ENCODE measurements at places on chromosomes 7 and 10.

DNA sequence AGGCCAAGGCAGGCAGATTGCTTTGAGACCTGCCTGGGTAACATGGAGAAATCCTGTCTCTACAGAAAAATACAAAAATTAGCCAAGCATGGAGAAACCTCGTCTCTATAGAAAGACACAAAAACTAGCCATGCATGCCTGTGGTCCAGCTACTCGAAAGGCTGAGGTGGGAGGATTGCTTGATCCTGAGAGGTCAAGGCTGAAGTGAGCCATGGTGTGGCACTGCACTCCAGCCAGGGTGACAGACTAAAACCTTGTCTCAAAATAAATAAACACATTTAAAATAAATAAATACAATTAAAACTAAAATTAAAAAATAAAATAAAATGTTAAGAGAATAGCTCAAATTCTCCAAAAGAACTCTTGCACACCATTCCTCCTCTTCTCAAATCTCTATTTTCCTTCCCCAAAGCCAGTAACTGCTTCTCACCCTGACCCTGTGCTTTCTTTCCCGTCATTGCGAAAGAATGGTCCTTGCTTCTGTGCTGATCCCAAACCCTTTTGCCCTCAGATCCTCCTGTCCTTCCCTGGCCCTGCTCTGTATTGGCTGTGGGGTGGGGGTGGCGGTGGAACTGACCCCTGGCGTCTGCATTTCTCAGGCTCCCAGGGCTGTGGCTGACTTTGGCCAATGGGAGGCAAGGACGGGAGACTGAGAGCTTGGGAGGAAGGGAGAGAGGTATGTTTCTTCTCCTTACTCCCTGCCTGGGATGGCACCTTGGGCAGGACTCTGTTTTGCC is 12.4 kb downstream of the SRGN start:
- DNase-seq, result no peak

- DNase-seq, result no peak
Measured at GRCh38 chr7:74455928-74456327, 2.2 kb downstream of the GTF2IRD1 start.

- DNase-seq, result no peak
Measured at GRCh38 chr7:50265968-50266634, 38.4 kb upstream of the IKZF1 start.

- DNase-seq, result no peak
Measured at GRCh38 chr10:4051011-4051640, 266.1 kb upstream of the KLF6 start.

DNA sequence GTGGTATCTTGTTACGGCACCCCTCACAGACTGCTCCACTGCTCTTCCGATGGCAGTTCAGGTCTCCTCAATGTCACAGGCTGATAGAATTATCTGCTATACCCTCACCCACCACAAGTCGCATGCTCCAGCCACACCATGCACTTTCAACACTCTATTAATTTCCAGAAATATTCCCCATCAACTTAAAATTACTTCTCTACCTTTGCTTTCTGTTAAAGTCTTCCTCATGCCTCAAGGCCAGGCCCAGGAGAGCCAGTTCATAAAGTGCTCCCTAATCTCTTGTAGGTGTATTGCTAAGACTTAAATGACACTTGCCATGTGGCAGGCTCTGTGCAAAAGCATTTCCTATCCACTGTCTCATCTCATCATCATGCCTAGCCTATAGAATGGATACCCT is 105.9 kb upstream of the ARID5B start:
- no peak for DNase-seq

DNA sequence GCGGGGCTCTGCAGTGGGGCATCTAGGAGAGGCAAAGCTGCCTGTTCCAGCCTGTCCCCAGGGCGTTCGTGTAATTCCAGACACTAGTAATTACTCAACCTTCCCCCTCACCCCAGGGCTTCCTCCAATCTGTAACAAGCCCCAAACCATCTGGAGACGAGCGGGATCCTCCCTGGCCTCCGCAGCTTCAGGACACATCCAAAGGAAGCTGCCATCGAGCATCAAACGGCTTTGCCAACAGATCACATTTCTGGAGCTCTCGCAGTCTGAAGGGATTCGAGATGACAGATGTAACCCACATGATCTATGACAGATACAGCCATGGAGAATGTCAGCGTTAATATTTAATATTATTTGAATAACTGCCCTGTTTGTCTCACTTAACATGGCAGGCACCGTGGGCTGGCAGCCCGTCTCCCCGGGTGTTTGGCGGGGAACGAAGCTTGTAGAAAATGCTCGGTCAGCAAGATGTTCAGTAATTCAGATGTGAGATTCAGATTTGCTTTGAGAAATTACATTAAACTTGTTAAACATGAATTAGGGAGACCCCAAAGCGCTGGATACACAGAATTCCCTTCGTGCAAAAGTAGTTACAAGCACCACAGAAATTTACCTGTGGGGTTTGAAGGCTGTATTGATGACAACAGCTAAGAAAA is 108.5 kb upstream of the C7orf33 start:
- no peak for DNase-seq

DNA sequence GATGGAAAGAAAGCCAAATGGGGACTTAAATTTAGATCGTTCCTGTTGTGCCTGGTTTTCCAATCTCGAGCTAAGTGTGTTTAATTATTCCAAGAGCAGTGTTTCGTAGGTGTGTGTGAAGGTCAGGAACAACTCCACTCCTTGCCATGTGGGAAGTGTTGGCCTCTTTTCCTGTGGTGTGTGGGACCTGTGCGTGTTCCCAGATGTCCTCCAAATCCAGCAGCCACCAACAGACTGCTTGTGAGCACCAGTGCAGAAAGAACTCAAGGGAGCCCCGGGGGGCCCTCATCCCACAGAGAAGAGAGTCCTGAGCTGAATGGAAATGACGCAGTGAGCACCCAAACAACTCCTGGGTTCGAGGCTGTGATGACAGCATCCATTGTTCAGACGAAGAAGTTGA is 227.7 kb downstream of the TMEM178B start:
- DNase-seq, result no peak

GRCh38 chr7:22884911-22885788 is 62.5 kb upstream of the TOMM7 start:
- DNase-seq, result no peak

DNA sequence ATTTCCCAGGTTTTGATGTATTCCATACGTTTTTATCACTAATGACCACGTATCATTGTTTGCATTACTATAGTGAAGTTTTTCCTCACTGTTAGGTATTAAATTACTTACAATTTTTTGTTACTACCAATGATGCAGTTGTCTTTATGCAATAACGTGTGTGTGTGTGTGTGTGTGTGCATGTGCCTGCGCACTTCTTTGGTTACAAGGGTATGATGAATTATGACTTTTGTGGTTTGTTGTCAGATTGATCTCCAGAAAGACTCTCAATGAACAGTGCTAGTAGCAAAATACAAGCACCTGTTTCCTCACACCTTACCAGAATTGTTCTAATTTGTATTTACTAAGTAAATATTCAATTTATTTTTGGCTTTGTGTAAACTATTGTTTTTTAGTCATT is 51.5 kb downstream of the MCMBP start:
- DNase-seq, result no peak

DNA sequence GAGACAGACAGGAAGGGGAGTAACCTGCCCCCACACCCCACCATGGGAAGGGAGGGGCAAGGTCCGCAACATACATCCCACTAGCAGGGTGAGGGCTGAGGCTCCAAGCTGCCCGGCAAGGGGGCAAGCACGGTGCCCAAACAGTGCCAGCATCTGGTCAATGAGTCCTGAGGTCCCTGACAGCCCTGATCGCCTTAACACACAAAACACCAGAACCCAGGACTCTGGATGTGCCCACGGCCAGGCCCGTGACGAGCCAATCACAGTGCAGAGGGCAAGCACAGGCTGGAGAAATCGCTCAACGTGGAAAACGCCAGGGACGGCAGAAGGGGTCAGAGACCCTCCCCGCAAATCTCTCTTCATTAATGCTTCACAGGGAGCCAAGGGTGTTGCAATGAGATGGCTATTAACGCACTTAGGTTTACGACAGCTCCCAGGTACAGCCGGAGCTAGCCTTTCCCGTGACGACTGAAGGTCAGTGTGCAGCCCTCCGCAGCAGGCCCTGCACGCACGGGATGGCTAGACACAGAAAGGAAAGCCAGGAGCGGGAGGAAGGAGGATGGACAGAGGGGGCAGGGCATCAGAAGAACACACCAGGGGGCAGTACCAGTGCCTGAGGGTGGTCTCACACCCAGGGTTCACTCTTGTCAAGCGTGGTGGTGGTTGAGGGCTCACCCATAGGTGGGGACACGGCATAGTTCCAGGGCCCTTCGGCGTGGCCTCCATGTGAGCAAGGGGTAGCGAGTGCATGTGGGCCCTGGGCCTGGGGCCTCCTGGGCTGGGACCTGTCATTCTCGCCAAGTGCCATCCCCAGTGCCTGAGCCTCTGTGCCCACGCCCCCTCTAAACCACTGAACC is 220.5 kb downstream of the MAD1L1 start:
- no peak for DNase-seq

- DNase-seq, result no peak
Measured at GRCh38 chr7:85156661-85157208, 30.1 kb downstream of the SEMA3D start.

DNA sequence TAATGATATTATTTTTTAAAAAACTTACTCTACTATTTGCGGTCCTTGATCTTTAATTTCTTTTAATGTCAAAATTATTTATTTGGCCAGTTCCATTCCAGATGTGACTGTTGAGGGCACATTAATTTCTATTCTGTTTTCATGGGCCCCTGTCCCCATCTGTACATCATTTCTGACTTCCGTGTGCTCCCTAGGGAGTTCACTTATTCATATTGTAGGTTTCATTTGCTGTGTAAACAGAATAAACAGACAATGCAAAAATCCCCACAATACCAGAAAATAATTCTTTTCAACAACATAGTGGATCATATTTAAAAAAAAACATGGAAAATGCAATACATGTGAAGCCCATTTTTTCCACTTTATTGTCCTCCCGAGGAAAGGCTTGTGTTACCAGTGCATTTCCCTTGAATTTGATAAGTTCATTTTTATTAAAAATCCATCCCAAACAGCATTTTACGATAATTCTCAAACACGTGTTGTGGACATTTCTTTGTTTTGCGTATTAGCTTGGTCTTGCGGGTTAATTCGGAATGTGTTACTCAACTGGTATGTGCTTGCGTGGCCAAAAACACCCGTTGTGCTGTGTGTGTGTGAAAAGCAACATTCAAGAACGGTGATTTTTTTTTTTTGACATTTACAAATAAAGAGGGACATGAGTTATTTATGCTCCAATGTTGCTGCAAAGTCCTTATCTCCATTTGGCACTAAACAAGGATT is 138.4 kb downstream of the MGMT start:
- no peak for DNase-seq

DNA sequence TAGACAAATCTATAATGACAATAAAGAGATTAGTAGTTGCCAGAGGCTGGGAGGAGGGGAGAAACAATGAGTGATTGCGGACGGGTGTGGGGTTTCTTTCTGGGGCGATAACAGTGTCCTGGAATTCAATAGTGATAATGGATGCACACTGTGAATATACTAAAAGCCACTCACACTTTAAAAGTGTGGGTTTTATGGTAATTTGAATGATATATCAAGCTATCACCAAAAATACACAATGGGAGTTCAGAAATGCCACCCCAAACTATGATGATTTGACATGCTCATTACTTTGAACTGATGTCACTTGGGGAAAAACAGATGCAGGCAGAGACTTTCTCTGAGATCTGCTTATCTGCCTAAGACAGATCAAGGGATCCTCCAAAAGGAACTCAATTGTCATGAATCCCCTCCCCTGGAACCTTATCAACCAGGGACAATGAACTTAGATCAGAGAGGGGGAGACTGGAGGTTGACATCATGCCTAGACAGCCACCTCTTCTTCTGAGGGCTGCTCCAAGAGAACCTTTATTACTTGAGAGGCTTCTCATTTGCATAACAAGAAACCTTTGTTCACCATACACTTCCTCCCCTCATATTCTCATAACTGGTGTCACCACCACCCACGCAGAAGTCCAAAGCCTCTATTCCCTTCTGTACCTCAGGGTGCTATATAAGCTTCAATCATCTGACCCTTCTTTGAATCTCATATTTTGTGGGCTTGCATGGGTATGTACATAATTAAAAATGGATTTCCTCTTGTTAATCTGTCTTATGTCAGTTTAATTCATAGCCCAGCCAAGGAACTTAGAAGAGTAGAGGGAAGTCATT is 14.8 kb upstream of the ZC3HAV1 start:
- no peak for DNase-seq

GRCh38 chr7:137462074-137462715 is 118.7 kb upstream of the PTN start:
- peak; percentile 62 for DNase-seq

- DNase-seq, result no peak
Measured at GRCh38 chr7:26379711-26380110, 88.0 kb downstream of the SNX10 start.

GRCh38 chr10:42476101-42476500 is 162.3 kb downstream of the ZNF33B start:
- no peak for DNase-seq

DNA sequence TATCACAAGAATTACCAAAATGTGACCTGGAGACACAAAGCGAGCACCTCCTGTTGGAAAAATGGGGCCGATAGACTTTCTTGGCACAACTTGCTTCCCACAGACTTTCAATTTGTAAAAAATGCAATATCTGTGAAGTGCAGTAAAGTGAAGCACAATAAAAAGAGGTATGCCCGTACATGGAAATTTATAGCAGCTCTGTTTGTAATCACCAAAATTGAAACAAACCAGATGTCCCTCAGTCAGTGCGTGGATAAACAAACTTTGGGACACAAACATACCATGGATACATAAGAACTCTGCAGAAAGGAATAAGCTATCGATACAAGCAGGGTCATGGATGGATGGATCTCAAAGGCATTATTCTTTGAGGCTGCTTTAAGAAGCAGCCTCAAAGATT is 33.6 kb downstream of the ARID5B start:
- no peak for DNase-seq
